ENCODE measurements at places on chromosomes 5 and 9.
A peak's percentile ranks its signal among the peaks of the same experiment; 100 is the strongest.

DNA sequence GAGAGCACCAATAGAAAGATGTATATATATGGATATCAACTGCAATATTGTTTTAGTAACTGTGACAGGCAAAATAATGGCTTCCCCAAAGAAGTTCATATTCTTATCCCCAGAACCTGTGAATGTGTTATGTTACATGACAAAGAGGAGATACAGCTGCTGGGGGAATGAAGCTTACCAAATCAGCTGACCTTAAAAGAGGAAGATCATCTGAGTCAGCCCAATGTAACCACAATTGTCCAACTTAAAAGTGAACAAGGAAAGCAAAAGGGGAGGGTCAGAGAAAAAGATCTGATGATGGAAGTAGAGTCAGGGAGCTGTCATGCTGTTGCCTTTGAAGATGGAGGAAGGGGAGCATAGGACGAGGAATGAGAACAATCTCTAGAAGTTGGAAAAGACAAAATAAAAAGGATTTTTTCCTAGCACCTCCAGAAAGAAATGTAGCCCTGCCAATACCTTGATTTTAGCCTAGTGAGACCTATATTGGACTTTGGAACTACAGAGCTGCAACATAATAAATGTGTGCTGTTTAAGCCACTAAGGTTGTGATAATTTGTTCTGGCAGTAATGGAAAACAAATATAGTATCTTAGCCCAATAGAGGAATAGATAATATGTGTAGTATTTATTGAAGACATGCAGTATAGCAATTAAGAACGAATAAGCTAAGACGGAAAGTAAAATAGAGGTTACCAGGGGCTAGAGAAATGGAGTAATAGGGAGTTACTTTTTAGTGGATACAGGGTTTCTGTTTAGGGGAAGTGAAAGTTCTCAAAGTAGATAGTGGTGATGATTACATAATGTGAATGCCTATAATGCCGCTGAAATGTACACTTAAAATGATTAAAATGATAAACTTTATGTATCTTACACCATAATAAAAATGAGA is 115.9 kb downstream of the PIK3R1 start:
- no peak for DNase-seq

DNA sequence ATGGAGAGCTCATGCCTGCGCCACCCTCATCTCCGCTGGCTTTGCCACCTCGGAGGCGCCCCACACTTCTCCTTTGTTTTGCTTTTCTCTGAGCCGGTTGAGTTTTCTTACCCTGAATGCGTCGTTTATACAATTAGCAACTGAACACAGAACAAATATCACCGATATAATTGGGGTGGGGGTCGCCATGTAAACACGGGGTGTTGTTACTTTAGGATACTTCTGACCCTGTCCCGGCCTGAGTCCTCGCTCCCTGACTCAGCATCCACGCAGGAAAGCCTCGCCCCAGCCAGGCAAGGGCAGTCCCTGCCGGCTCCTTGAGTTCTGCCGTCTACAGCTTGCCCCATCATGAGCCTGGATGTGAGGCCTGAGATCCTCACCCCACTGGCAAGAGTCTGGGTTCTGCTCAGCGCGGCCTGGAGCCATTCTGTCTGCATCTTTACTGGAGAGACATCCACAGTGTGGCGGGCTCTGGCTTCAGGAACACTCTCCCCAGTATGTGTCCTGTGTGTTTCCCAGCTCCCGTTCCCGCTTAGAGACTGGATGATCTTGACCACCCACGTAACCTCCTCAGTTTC is 5.5 kb downstream of the NKX2-5 start:
- DNase-seq = no peak

DNA sequence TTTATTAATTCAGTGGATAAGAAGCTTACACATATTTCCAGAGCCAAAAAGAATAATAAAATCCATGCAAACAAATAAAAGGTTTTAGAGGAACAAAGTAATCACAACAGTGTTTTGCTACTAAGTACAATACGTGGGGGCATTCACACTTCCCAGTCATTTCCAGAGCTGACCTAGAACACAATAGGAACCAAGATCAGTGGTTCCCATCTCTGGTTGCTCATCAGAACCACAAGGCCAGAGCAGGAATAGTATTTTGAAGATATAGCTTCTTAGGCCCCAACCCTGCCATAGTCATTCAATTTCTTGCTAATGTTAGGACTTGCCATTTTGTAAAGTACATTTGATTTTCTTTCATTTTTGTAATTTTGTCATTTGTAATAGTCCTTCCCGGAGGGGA is 215.4 kb downstream of the NR3C1 start:
- DNase-seq = no peak

- DNase-seq = no peak
These were observed 30.6 kb upstream of the SMU1 start for GRCh38 chr9:33106827-33107621.

GRCh38 chr5:35657877-35658276 is 40.2 kb downstream of the SPEF2 start:
- peak; percentile 13 for DNase-seq

- DNase-seq = no peak
These were observed 4.8 kb upstream of the NOTCH1 start for GRCh38 chr9:136550439-136551289.

- no peak for DNase-seq
These were observed 7.7 kb downstream of the AMBP start for GRCh38 chr9:114070188-114071103.

DNA sequence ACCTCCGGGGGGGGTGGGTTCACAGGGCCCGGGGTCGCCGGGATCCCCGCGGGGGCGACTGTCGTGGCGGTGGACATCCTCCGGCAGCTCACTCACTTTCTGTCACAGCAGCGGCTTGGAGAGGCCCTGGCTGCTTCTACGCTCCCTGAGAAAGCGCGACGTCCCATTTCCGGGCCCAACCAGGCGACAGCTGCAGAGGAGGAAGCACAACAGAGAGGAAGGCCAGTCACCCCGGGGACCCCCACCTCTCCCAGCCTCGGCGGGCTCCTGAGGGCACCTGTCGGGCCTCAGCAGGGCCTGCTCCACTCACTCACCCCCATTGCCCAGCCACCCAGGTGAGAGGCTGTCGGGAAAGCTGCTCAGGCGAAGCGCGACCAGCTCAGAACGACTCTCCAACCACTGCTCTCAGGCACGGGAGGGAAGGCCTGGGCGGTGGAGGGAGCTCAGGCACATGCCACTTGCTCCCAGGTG is 14.4 kb downstream of the BRD3 start:
- DNase-seq = no peak

DNA sequence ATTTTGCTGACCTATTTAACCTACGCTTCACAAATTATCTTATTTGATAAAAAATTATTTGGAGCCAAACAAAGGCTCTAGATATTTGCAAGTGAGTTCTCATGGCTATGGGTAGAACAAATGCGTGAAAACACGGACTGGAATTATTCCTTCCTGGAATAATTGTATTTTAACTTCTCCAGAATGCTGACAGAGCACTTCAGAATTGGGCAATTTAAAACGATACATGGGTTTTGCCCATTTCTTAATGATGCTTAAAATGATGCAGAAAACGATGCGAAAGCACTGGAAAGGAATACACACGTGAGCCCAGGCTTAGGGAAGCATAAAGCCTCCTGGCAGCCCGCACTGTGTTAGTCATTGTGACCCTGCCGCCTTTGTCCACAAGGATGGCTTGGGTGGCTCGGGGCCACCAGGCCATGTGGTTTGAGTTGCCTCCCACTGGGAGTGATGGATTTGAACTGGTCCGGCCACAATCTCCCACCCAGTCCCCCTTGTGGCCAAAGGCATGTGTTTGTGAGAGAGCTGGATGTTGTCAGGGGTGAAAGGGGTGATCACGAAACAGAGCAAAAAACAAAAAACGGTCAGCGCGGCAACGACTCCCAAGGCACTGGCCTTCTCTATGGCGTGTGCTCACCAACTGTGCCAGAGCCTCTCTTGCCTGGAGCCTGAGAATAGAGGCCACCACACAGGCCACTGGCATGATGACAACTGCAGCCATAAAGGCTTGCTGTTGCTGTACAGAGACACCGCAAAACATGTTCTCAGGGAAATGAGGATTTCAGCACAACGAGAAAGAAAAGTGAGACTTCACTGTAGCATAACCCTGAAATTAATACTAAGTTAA is 234.2 kb upstream of the ADAMTS16 start:
- no peak for DNase-seq

DNA sequence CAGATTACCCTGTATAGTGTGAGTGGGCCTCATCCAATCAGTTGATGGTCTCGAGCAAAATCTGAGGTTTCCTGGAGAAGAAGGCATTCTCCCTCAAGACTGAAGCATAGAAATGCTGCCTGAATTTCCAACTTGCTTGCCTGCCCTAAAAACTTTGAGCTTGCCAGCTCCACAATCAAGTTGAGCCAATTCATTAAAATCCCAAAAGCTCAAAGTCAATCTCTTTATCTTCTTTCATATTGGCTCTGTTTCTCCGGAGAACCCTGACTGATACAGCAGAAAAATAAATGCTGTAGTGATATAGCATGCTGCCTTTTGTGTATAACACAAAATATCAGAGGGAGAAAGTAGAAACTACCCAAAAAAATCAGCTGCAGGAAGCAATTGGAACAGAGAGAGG is 72.5 kb upstream of the NMUR2 start:
- DNase-seq = no peak

DNA sequence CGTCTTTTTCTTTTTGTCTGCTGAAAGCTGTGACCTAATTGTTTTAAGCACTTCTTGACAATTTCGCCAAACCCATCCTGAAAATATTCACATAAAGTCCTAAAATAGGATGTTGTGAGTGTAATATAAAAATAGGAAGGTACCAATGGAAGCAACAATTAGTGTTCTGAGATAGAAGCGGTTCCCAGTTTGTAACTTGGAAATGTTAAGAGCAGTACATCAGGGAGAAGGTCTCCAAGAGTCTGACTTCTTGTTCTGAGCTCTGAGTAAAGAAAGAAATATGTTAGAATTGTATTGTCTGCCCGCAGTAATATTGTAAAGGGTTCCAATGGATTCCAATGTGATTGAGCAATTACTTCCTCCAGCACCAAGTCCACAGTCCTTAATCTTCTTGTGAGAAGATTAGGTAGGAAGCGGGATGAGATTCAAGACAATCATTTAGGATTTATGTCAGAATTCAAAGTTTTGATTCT is 3.9 kb downstream of the VCAN start:
- DNase-seq = no peak

GRCh38 chr9:125972012-125972729 is 225.0 kb downstream of the PBX3 start:
- DNase-seq = no peak

DNA sequence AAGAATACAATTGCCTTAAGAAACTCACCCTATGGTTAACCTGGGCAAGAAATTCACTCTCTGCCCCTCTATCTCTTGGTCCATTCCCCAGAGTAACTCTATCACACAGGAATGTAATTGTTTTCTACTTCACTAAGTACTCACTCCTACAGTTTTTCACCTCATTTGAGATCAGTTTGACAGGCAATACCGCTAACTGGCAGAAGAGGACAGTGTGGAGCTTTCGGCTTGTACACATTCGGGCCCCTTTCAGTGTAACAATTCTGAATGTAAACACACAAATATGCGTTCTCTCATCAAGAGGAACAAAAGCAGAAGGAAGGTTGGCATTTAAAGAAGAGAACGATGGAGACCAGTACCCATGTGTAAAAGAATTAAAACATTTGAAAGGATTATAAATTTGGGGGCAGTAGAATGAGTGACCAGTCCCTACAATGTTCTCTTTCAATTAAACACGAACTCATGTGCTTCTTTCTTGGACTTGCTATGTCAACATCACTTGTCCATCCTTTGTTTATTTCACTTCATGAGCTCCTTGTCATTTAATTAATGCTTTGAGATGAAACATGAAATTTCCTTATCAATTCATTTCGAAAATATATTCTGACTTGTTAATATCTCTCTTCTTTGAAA is 188.5 kb upstream of the GRAMD2B start:
- DNase-seq = peak; percentile 5

- no peak for DNase-seq
These were observed 26.7 kb downstream of the FOXI1 start for GRCh38 chr5:170132269-170132975.

- no peak for DNase-seq
These were observed 24.0 kb upstream of the ANKRD31 start for GRCh38 chr5:75260708-75261107.

GRCh38 chr5:68452286-68452685 is 236.7 kb downstream of the PIK3R1 start:
- DNase-seq = no peak

DNA sequence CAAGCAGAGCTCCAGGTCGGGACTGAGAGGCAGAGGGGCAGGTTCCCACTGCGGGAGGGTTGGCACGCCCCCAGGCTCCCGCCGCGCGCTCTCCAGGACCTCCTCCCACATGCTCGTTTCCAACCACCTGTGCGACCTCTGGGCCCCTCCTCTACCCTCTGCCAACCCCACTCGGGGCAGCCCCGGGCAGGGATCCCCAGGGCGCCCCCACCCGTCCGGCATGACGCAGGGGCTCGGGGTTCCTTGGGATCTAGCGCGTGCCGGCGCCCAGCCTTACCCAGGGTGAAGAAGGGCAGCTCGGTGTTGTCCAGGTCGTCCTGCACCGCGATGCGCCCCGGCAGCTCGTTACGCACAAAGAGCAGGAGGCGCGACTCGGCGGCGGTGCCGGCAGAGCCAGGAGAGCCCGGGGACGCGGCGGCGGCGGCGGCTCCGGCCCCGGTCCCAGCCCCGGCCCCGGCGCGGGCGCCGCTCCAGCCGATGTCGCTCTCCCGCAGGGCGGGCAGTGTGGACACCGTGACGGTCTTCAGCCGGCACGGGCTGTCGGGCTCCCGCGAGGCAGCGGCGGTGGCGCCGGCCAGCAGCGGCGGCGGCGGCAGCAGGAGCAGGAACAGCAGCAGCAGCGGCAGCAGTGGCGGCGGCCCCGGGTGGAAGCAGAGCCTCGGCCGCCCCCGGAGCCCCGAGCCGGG is 494 bp downstream of the ASTN2 start:
- DNase-seq = no peak

GRCh38 chr5:53170746-53171349 is 61.3 kb upstream of the MOCS2 start:
- DNase-seq = no peak

DNA sequence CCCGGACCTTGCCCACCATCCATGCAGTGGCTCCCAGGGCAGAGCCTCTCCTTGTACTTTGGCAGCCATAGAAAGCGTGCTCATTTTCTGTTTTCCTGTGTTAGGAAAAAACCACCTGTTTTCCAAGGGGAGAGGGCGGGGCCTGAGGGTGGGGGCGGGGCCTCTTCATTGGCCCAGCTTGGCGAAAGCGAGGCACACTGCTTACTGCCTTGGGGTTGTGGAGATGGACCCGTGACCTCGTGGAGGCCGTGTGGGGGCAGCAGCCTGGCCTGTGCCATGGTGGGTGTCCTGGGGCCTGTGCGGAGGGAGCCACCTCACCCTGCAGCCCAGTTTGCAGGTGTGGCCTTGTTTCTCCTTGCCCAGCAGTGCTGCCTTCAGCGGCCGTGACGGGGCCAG is 4.4 kb upstream of the TOR4A start:
- no peak for DNase-seq

- no peak for DNase-seq
These were observed 14.1 kb downstream of the BTNL9 start for GRCh38 chr5:181054138-181054537.
